ENCODE measurements at places on chromosomes 12 and 14.

DNA sequence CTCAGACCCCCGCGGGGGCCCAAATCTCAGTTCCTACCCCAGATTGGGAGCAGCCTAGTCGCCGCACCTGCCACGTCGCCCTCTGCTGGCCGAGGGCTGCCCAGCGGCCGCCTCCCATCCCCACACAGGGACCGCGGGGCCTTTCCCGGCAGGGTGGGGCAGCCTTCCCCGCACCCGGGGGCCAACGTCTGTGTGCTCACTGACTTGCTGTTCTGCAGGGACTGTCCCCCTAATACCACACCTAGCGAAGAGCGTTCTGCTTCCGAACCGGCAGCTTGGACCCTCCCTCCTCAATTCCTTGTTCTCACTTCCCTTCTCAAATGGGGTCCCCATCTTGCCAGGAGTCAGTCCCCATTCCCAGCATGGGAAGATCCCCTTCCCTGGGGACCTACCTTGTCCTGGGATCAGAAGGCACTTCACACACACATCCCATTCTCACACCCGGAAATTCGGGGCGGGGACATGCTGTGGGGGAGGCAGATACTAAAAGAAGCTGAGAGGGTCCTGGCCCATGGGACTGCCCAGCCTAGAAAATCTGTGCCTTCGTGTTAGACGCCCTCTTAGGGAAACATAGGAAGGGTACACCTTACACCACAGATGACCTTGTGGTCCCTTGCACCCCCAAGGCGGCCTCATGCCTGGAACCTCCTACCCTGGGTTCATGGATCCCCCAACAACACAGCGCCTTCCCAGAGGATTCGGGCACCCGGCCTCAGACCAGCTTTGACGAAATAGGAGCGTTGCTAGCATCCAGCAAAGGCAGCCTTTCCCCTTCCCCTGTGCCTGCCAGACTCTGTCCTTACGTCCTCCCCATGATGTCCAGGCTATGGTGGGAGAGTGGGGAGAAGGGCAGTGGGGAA, 16.4 kb downstream of the ACVRL1 start:
- DNase-seq, result peak; percentile 13

GRCh38 chr14:78254911-78255461, 84.8 kb downstream of the NRXN3 start:
- peak; percentile 25 for DNase-seq

- DNase-seq, result no peak
These were observed 85.6 kb upstream of the CCND2 start for GRCh38 chr12:4187916-4188315.

GRCh38 chr12:6249580-6249979, 49.4 kb downstream of the CD9 start:
- no peak for DNase-seq

DNA sequence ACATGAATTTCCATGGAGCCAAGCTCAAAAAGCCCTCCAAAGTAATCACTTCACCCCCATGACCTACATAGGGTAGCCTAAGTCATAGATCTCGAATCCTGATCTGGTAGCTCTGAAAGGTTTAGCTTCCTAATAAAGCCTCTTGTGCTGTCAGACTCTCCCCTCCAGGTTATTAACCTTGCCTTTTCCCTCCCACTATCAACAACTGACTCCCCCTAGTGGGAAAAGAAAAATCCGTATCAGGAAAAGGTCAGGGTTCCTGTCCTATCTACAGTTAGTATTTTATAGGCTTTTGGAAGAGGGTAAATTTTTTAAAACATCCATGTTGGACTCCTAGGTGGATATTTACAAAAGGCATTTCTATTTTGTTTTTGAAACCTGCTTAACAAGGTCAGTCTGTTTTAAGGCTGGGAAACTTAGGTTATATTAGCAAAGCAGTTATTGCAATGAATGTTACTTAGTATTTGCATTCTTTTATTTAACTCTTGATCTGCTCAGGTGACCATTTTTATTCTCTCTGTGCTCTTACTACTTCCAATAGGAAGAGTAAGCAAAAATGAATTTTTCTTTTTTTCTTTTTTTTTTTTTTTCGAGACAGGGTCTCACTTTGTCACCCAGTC, 8.0 kb downstream of the YY1 start:
- DNase-seq, result peak; percentile 76

DNA sequence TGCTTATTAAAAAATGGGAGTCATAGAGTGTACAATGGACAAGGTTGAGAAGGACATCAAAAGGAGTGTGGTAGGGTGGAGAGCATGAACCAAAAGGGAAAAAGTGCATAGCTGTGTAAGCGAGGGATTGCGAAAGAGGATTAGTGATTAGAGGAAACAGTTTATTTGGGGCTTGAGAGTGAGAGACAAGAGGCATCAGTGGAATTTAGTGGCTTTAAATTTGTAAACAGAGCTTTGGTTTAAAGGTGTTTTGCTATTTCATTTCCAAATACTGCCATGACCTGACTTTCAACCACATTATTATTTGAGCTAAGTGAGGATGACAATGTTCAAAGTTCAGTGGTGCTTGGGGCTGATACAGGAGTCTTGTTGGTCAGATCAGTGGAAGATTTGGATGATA, 53.4 kb downstream of the SLC16A7 start:
- no peak for DNase-seq

DNA sequence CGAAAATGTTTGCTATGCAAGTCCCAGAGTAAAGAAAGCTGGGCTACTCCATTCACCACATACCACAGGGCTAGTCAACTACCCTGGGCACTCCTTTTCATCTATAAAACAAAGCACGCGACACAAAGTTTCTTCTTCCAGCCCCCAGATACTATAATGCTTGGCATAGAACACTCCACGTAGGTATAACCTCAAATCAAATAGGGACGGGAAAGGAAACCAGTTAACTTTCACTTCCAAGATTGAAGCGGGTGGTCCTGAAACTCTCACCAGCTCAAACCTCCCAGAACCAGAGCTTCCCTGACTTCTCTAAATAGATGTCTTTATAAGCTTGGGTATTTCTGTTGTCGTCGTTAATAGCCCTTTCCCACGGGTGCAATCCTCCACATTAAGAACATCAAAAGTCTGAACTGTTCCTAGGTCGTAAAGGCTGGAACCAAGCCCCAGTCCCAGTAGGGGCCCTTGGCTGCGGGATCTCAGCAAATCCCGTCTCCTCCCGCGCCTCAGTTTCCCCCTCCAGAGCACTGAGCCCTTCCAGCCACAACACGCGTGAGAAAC, 647 bp downstream of the LGMN start:
- DNase-seq, result no peak

- DNase-seq, result no peak
These were observed 44.7 kb downstream of the CPM start for GRCh38 chr12:68888243-68888642.

GRCh38 chr14:57382283-57382682, 8.1 kb upstream of the NAA30 start:
- DNase-seq, result no peak

DNA sequence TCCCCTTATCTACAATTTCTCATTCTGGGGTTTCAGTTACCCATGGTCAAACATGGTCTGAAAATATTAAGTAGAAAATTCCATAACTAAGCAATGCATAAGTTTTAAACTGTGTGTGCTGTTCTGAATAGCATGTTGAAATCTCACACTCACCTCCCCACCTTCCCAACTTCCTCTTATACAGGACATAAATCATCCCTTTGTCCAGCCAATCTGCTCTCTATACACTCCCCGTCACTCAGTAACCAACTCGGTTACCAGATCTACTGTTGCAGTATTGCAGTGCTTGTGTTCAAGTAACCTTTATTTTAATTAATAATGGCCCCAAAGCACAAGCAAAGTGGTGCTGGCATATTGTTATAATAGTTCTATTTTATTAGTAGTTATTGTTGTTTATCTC, 420.5 kb downstream of the GXYLT1 start:
- no peak for DNase-seq

GRCh38 chr12:67843257-67843656, 146.0 kb upstream of the IFNG-AS1 start:
- DNase-seq, result no peak

DNA sequence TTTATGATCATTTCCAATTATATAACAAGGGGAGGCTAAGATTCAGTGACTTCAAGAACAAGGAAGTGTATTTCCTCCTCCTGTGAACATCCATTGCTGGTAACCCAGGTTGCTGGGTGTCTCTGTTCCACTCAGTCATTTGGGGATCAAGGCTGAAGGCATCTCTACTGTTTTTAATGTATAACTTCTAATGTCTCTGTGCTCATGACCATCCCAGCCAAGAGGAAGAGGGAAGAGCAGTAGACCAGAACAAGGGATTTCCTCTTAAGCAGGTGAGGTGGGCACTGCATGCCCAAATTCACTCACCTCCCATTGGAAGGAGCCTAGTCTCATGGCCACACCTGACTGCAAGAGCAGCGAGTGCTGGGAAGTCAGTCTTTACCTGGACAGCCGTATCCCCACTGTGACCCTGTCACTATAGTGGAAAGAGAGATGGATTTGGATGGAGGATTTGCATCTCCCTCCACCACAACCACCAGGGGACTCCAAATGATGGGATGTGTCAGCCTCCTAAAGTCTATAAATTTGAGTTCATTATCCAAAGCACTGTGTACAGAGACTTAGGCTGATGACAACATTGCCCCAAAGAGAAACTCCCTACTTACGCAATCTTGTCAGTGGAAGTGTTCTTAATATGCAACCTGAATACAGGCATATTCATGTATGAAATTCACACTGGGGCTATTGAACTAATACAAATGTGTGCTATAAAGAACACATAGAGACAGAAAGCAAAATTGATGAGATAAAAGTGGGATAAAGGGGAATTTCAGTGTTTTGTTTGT, 368.7 kb downstream of the TMEM132D start:
- no peak for DNase-seq

DNA sequence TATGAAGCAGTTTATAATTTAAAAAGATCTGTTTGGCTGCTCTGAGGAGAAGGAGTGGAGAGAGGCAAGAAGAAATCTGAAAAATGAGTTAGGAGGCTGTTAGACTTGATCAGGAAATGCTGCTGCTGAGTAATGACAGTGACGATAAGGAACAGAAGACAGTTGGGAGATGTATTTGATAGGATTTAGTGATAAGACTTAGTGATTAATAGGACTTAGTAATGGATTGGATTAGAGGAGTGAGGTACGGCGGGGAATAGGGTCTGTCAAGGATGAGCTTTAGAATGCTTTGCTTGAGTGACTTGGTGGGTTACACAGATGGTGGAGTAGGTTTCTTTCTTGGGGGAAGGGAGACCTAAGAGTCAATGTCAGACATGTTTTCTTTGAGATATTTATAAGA, 31.7 kb downstream of the UNC79 start:
- DNase-seq, result no peak

GRCh38 chr14:85233756-85234155, 296.2 kb upstream of the FLRT2 start:
- DNase-seq, result no peak

GRCh38 chr12:107362960-107363359, 269.6 kb upstream of the CRY1 start:
- DNase-seq, result no peak

DNA sequence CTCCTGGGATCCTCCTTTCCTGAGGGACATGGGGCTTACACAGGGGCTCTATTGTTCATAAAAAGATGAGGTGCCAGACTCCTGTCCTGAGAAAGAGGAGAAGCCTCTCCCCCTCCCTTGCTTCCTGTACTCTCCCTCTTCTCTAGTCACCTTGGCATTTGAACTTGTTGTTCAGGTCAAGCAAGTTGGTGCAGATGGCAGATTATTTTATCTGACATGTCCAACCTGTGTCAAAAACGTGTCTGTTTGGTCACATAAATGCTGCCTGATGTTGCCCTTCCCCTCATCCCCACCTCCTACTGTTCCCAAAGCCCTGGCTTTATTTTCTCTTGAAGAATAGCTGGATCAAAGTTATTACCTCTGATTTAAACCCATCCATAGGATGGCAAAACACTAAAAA, 154.8 kb downstream of the TMX1 start:
- no peak for DNase-seq

DNA sequence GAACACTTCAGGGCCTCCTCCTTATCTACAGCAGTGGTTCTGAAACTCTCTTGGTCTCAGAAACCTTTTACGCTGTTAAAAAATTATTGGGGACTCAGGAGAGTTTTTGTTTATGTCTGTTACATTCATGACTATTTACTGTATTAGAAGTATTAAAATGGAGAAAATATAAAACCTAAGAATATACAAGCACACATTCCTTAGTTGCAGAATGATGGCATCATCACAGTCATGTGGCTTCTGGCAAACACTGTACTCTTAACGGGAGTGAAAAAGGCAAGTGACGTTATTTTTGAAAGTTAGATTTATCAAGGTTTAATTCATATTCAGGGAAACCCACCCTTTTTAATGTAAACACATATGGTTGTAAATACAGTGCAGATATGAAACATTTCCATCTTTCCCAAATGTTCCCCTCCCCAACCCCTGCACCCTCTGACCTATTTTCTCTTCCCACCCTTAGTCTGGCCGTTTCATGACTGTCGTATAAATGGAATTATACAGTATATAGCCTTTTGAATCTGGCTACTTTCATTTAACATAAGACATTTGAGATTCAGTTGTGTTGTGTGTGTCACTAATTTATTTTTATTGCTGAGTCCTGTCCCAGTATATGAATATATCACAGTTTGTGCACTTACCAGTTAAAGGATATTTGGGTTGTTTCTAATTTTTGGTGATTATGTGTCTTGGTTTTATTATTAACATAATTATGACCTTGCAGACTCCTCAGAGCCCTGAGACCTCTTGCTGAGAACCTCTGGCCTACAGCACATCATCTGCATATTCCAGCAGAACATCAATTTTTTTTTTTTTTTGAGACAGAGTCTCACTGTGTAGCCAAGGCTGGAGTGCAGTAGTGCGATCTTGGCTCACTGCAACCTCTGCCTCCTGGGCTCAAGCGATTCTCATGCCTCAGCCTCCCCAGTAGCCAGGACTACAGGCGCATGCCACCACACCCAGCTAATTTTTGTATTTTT, 457.0 kb downstream of the PCNX1 start:
- no peak for DNase-seq

GRCh38 chr12:67582844-67583243, 65.7 kb upstream of the DYRK2 start:
- no peak for DNase-seq

DNA sequence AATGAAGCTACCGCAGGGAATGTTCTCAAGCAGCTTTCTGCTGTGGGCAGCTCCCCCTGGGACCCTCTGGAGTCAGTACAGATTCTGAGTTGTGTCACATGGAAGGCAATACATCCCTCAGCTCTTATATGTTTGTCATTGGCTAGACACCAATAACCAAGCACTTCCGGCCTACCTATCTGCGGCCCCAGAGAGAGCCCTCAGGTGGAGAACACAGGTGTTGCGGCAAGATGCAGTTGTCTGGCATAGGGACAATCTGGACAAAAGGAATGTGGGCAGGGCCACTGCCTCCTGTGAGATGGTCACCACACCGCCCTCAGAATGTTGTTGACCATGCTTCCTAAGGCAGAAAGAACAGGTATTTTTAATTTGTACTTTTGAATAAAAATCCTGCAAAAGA, 118.7 kb downstream of the BRMS1L start:
- DNase-seq, result no peak

- no peak for DNase-seq
These were observed 115.1 kb downstream of the BEGAIN start for GRCh38 chr14:100472094-100472455.

DNA sequence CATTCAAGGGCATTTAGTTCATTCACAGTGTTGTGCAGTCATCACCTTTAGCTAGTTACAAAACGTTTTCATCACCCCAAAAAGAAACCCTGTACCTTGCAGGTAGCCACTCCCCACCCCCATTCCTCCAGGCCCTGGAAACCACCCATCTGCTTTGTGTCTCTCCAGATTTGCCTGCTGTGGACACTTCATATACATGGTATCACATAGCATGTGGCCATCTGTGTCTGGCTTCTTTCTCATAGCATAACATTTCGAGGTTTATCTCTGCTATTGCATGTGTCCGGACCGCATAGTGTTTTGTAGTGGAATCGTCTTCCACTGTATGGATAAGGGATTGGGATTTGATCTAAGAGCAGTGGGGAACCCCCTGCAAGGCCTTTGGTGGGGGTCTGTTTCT, 143.1 kb downstream of the AACS start:
- no peak for DNase-seq

Measured in hematopoietic multipotent progenitor cell treated with erythropoietin and hydrocortisone succinate and interleukin-3 and kit ligand, for 15 days (in vitro differentiated cells).